ENCODE measurements at places on chromosomes 2 and 18.

GRCh38 chr2:62309465-62310091 is 113.7 kb downstream of the B3GNT2 start:
- DNase-seq: no peak

DNA sequence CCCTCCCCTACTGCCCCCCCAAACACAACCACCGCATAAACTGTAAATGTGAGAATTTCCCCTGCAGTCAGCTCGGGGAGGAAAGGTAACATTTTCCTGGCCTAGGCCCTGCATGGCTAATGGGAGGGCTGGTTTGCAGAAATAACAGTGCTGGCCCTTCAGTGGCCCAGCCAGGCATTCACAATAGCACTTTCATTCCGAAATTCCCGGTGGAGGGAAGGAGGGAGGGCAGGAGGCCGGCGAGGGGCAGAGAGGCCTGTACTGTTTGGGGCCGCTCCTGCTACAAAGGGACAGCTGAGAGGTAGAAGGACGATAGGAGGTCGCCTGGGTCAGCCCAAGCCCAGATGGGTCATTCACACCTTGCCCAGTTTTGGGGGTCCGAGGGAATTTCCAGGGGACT is 11.3 kb downstream of the CYP26B1 start:
- no peak for DNase-seq

DNA sequence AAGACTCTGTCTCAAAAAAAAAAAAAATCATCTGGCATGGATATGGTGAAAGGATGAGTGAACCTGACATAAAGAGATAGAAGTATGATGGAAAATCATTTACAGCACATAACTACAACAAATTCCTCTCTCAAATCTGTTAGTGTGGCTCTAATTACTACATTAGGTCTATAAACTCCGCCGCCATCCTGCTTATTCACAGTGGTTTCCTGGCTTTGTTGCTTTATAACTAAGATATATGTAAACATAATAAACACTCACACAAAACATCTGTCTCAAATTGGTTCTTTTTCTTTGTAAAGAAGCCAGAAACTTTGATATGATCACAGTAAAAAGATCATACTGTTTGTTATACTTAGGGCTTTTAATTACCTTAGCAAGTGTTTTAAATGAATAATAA is 412.6 kb upstream of the FAM98A start:
- DNase-seq: no peak

DNA sequence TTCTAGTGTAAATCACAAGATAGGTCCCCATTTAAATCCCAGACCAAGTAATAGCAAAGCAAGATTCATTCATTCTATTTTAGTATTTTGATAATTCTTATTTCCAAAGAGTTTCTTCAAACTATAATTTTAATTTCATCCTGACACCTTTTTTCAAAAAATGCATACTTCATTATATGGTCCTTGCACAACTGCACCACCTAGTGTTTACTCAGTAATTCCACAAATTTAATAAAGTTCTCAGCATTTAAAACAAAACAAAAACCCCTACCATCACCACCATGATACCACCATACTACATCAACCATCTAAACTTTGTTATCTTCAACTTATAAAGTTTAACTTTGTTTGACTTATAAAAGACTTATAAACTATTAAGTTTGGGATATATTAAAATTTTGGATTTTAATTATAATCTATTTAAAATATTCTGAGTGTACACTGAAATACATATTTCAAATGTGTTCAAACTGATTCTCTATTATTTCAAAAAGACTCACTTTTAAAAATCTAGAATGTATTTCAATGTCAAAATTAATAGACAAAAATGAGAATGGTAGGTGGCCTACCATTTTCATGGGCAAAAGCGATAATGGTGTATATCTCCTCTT is 44.2 kb downstream of the WDPCP start:
- no peak for DNase-seq

GRCh38 chr2:155651851-155652250 is 680.7 kb downstream of the NR4A2 start:
- no peak for DNase-seq
